COR-L47 (cell line): ENCODE measurements at places on chromosomes 2 and 18.

DNA sequence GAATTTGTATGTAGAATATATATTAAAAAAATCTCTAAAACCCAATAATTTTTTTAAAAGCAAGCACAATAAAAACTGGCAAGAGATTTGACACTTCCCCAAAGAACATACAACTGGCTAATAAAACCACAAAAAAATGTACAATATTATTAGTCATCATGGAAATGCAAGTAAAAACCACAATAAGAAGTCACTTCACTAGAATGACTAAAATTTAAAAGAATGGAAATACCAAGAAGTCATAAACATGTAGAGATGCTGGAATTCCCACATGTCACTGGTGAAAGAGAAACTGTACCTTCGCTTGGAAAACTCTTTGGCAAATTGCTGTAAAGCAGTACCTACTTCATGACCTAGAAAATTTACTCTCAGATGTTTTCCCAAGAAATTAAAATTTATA, 43.4 kb upstream of the KYNU start:
- no peak for DNase-seq

- DNase-seq, result no peak
Observed at GRCh38 chr18:48546396-48546795, 7.6 kb downstream of the CTIF start.

- no peak for DNase-seq
Observed at GRCh38 chr18:35438480-35439234, 59.1 kb downstream of the INO80C start.

- DNase-seq, result no peak
Observed at GRCh38 chr18:13386891-13387801, 168.6 kb downstream of the LDLRAD4 start.

DNA sequence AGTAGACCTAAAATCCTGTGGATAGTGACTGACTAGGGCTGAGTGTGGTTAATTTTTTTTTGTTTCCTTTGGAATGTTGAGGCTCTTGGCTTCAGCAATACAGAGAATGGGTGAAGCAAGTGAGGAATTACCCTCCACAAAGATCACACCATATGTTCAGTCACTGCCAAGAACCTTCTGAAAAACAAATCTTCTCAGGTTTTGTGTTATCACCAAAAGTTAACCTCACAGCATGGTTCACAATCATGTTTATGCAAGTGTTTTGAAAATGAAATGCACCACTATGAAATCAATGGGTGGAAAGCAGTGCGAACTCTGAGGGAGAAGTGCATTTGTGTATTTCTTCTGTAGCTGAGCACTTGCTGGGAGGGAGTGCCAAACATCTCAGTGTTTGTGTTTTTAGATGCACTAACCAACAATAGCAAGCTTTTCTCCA, 44.4 kb downstream of the SPATS2L start:
- DNase-seq, result no peak
